T-cell (primary cell): ENCODE measurements at places on chromosomes 11 and 22. TPM values are rescaled to one million over a fixed set of nuclear protein-coding genes. Genes with fewer than 3 reads are reported as not detected.

Gene SHISA8
- total RNA-seq: not detected

Gene IGLL5
- 0.53 TPM for total RNA-seq

Gene ZNF280B
- 2.1 TPM for total RNA-seq

Gene NUP160
- 51.4 TPM for total RNA-seq

Gene CLMP
- total RNA-seq: 0.30 TPM

Gene WBP2NL
- total RNA-seq: 1.5 TPM

Gene CCDC134
- total RNA-seq: 14.4 TPM

DNA sequence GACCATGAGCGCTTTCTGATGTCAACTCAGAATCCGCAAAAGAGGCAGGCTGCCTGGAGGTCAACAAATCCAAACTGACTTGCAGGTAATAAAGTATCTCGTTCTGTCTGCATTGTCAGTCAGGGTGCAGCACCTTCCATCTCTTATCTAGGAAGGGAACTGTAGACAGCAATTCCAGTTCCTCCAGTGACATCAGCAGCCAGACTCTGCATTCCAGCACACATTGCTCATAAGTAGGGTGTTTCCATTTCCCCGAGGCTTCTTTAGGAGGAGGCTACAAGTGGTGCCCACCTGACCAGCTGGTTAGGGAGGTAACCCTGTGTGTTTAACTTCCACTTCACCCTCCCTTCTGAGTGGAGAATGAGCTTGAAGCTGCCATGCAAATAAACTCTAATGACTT is 53.3 kb downstream of the NTM start:
- no peak overlapping the region for H3K27ac ChIP-seq
- H3K4me3 ChIP-seq: no peak overlapping the region
- no peaks in the 10 kb centered on the region for H3K4me1 ChIP-seq
- no peaks in the 10 kb centered on the region for H3K27me3 ChIP-seq

GRCh38 chr22:38981005-38981991 is 849 bp upstream of the APOBEC3B start:
- H3K36me3 ChIP-seq: no peaks in the 10 kb centered on the region
- no peak for DNase-seq
- H3K27ac ChIP-seq: no peak overlapping the region

DNA sequence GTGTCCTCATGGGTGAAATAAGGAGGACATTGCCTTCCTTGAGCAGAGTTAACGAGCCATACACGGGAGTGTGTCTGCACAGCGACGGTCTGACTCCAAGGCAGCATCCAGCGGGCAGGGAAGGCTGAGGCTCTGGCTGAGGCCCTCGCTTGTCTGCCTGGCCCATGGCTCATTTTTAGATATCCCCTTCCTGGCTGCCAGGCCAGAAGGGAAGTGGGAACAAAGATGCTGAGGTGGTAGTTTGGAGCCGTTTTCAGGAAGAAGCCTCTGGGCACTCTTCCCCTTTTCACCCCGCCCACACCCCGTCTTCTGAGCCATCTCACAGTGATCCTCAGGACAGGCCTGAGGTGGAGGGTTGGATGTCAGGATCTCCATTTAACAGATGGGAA is 3.0 kb upstream of the SLCO2B1 start:
- peaks cover 18% of the 10 kb centered on the region for H3K4me1 ChIP-seq
- no peak overlapping the region for H3K4me3 ChIP-seq
- no peaks in the 10 kb centered on the region for H3K36me3 ChIP-seq
- DNase-seq: no peak
- no peaks in the 10 kb centered on the region for H3K27me3 ChIP-seq

GRCh38 chr11:73667891-73668290 is 21.5 kb downstream of the PLEKHB1 start:
- H3K4me1 ChIP-seq: no peaks in the 10 kb centered on the region
- H3K36me3 ChIP-seq: no peaks in the 10 kb centered on the region
- H3K27me3 ChIP-seq: no peaks in the 10 kb centered on the region

- H3K27ac ChIP-seq: no peak overlapping the region
- peak; percentile 46 for DNase-seq
- H3K27me3 ChIP-seq: no peaks in the 10 kb centered on the region
- H3K36me3 ChIP-seq: peaks cover 28% of the 10 kb centered on the region
- H3K4me3 ChIP-seq: no peak overlapping the region
- H3K4me1 ChIP-seq: no peaks in the 10 kb centered on the region
Measured at GRCh38 chr11:69088676-69089146, 40.0 kb downstream of the TPCN2 start.

DNA sequence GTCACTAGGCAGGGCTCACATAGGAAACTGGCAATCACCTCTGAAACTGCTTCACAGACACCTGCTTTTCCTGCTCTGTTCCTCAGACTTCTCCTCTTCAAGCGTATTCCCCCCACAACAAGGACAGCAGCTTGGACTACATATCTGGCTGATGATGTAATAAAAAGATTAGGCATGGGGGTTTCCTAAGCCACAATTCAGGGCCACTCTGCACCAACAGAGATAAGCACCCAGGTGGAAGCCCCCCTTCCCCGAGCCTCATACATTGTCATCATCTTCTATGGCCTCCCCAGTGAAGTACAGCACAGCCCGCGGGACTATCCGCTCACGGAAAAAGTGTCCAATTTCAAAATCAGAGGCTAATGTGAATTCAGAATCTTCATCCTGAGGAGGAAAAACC is 25.0 kb upstream of the PHLDA2 start:
- no peak overlapping the region for H3K4me3 ChIP-seq
- H3K36me3 ChIP-seq: peaks cover 34% of the 10 kb centered on the region
- peaks cover 4% of the 10 kb centered on the region for H3K4me1 ChIP-seq

- H3K36me3 ChIP-seq: no peaks in the 10 kb centered on the region
- H3K4me1 ChIP-seq: peaks cover 17% of the 10 kb centered on the region
- H3K27ac ChIP-seq: no peak overlapping the region
- peak overlapping the region; percentile 51 for H3K4me3 ChIP-seq
Measured at GRCh38 chr22:28443526-28443876, 236.1 kb downstream of the TTC28 start.

DNA sequence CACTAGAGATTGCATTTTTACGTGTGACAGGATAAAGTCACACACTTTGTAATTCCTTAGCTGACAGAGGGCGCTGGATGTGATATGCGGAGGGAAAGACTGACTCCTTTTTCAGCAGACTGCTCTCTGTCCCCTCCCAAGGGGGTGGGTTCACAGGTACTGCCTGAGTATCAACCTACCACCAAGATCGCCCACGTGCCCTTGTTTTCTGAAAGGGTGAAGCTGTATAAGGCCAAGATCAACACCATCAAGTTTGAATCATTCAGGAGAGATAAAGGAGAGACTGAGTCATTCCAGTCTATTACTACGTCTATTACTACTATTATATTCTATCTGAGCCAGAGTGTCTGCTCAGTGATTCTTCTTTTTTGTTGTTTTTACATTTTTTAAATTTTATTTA is 30.7 kb downstream of the BUD13 start:
- no peak overlapping the region for H3K4me3 ChIP-seq
- H3K27me3 ChIP-seq: no peaks in the 10 kb centered on the region
- no peaks in the 10 kb centered on the region for H3K36me3 ChIP-seq
- no peaks in the 10 kb centered on the region for H3K4me1 ChIP-seq
- no peak overlapping the region for H3K27ac ChIP-seq

GRCh38 chr22:30712094-30712493 is 17.4 kb downstream of the OSBP2 start:
- no peak for DNase-seq
- no peaks in the 10 kb centered on the region for H3K36me3 ChIP-seq
- H3K4me1 ChIP-seq: peaks cover 8% of the 10 kb centered on the region
- no peaks in the 10 kb centered on the region for H3K27me3 ChIP-seq
